T-helper 1 cell (primary cell): ENCODE measurements at places on chromosomes 4 and X.

DNA sequence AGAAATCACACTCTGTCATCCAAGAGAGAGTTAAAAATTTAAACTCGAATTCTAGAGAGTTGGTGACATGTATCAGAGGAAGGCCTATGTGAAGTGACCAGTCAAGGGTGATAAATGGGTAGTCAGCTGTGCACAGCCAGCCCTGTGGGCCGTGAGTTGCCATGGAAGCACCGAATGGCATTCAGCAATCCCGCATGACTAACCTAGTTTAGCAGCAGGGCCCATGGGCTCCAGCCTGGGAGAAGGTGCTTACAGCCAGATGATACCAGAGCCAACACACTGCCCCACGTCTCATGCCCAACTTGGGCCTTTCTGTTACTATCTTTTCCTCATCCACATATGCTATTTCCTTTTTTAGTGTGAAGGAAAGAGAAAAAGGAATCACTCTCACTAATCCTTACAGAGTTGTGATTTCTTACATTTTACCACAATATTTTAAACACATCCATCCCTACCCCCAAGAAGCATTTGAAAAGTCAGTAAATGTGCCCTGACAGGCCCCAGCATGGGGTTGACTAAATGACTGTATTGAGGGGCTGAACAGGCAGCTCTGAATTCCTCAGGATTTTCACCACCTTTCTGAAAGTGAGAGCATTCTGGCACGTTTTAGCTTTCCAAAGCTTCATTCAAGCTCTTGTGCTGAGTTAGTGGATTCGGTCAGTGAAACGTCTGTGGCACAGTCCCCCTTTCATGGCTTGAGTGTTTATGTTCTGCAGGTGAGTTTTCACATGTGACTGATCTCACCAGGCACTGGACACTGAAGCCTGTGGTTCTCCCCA lies 104.2 kb downstream of the AFF1 start:
- no peak for DNase-seq

- no peak for DNase-seq
These were observed 42.1 kb downstream of the WDFY3 start for GRCh38 chr4:84924434-84924833.

- DNase-seq = no peak
These were observed 38.6 kb downstream of the UNC5C start for GRCh38 chr4:95510145-95510544.

DNA sequence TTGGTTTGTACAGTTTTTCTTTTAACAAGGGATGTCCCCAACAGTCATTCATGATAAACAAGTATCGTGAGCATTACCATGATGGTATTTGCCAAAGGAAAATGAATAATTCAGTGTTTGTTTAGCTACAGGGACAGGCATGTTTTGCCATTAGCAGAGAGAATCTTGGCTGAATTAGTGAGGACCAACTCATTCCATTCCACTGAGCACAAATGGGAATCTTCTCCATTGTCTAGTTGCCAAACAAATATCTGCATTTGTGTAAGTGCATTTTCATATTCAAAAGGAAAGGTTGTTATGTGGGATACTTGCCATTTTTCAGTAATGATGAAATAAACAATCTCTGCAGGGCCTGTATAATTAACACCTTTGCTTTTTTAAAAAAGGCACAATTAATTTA lies 1762.6 kb downstream of the RPA4 start:
- DNase-seq = no peak

DNA sequence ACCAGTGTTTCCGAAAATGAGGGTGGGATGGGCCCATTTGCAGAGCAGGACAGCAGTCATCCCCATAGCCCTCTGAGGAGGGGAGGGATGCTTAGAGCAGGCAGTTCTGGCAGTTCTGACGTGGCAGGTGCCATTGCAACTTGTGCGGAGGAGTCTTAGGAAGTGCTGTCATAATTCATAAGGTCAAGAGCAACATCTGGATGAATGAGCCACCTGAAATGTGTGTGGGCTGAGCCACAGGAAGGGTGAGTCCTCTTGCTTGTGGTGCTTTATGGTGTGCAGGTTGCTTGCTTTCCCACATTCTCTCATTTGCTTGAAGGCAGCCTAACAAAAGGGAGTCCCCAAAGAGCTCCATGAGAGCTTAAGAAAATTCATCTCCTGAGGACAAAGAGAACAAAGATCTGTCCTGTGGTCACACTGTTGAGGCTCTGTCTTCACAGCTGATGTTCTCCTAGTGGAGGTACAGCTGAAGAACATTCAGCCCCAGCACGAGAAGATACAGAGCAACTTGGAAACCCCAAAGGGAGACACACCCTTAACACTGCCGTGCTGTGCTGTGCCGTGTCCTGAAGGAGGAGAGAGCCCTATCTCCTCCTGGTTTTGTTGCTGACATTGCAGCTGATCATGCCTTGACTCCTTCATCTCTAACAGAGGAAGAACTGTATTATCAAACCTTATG lies 60.3 kb downstream of the DLG3 start:
- DNase-seq = peak; percentile 54

DNA sequence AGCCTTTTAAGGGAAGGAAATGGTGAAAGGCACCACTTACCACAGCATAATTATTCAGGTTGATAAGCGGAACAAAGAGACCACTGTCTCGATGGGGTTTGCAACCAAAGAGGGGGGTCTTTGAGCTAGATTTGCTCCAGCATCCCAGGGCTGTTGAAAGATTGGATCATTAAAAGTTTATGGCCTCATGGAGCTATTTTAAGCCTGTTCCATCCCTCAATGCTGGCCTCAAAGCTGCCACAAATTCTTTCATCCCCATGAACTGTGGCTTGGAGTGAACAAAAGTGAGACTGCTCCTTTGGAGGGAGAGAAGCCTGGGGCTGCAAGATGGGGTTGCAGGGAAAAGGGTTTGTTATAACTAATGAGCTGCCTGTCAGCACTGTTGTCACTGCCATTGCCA lies 209.8 kb downstream of the RTL9 start:
- no peak for DNase-seq

GRCh38 chr4:76821641-76822040 lies 76.3 kb downstream of the SOWAHB start:
- DNase-seq = no peak

DNA sequence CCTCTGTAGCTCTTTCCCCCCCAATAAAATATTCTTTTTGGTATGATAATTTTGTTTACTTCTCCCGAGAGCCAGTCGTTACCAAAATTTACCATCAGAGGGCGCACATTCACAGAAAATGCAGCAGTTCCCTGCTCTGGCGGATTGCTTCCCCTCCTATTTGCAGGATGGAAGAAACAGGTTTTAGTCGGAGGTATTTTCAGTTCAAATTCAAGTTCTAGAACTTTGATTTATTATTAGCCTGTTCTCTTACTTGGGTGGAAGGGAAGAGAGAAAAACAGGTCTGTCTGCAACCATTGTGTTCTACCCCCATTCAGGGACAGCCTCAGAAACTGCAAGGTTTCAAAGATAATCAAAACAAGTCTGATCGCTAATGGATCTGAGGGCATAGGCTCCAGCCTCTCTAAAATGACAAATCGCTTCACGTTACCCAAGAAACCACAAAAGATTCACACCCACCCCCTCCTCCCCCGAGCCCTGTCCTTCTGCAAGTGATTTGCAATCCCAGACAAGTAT lies 263.8 kb upstream of the RPS6KA3 start:
- no peak for DNase-seq

DNA sequence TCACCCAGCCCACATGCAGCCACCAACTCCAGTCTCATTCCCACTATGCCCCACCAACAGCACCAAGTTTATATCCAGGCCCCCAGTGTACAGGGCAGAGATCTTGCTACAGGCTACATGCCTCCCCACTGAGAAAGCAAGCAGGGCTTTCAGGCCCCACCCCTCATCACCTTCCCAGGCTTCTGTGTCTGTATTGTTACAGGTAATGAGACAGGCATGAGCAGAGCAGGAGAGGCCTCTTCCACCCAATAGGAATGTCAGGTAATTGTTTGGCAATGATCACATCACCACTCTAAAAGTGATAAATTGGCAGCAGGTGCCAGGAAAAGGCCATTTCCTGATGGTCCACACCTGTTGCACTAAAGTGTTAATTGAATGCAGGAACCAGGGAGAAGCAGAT lies 102.5 kb downstream of the ZNF518B start:
- no peak for DNase-seq
